Activated naive CD4-positive, alpha-beta T cell treated with Interleukin-2 at 50 U/mL for 16 hours (primary cell): ENCODE measurements at places on chromosomes 5 and 9.

- no peak for DNase-seq
These were observed 43.4 kb upstream of the SLC9A3 start for GRCh38 chr5:567664-568060.

DNA sequence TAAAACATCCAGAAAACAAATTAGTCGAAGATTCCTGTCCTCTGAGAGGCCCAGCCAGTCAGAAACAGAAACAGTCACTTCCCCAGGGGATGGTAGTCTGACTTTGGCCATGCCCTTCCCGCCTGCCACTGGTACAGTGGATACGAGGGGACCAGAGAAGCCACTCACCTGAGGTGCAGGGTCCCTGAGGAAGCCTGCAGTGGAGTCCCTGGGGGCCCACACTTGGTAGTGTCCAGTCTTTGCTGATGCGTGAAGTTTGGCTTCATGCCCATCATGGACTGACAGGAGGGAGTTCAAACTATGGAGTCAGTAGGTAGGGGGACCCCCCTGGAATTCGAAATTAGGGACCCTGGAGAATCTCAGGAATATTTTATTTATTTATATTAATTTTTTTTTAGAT, 147.5 kb downstream of the DAB2IP start:
- DNase-seq = no peak

GRCh38 chr5:78547731-78548615, 100.6 kb downstream of the LHFPL2 start:
- DNase-seq = no peak

- no peak for DNase-seq
These were observed 192.3 kb downstream of the CACNA1B start for GRCh38 chr9:138069731-138070456.

DNA sequence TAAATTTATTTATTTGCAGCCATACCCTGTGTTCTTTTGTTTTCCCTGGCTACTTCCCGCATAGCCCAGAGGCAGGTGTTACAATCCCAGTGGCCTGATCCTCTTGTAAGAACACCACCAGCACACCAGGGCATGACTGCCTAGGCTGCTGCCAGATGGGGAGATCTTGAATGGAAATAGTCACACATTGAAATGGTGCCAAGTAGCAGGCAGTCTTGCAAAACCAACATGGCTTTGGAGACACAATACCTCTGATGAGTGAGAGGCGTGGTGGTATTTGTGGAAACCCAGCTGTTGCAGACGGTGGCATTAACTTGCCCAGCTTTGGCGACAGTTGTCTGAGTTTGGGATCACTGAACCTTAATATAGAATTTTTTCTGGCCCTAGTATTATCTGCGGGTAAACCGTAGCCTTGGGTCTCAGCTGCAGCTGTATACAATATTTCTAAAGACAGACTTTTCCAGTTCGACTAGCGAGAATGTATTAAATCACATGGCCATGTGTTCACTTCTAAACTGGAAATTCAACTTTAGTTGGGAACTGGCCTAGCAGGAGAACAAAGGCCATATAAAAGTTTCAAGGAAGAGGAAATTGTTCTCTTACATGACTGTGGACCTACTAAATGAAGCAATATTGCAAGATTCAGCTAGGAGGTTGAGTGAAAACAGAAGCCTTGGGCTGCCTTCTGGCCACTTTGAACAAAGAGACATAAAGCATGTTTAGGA, 277.0 kb downstream of the SMARCA2 start:
- no peak for DNase-seq

DNA sequence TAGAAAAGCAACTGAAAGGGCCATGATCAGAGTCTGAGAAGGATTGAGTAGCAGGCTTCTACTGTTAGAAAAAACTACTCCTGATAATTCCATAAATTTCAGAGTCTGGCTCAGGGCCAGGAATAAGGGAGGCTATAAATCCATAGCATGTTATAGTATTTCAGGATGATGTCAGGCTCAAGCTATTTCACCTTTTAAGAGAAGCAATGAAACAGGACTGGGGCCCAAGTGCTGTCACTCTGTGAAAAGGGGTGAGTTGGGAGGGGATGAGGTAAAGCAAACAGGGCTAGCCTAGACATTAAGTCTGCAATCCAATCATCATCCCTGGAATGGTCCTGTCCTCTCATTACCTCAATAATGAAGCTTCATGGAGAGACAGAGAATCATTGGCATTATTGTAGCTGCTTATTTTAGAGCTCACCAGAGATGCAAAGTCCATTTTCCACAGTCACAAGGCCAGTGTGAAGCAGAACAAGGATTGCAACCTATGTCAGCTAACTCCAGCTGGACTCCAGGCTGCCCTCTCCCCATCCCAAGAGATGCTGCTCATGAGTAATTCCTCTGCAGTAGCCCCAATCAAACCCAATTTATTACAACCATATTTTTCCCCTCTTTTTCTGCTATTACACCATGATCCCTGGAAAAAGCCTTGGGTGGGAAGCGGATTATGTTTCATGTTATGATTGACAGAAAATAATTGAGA, 56.0 kb downstream of the PAPPA start:
- DNase-seq = no peak

- no peak for DNase-seq
These were observed 104.0 kb upstream of the DMRTA1 start for GRCh38 chr9:22342491-22343217.

GRCh38 chr5:16606628-16607027, 10.2 kb downstream of the RETREG1 start:
- no peak for DNase-seq
